ENCODE measurements at places on chromosomes 1 and 21.

GRCh38 chr1:34235594-34235993 lies 58.9 kb downstream of the C1orf94 start:
- DNase-seq: no peak

DNA sequence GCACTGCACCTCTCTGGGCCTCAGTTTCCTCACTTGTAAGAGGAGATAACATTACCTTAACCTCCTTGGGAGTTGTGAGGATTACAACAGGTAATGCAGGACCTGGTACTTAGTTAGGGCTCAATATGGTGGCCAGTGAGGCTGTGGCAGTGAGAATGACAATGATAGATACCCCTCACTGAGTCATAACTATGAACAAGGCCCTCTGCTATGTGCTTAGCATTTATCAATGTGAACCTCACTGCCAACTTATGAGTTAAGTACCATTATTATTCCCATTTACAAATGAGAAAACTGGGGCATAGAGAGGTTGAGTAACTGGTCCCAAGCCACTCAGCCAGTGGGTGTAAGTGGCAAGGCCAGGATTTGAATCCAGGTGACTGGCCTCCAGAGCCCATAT lies 64.4 kb downstream of the HMGB4 start:
- no peak for DNase-seq

- no peak for DNase-seq
Observed at GRCh38 chr1:239805851-239806772, 285.6 kb upstream of the FMN2 start.

DNA sequence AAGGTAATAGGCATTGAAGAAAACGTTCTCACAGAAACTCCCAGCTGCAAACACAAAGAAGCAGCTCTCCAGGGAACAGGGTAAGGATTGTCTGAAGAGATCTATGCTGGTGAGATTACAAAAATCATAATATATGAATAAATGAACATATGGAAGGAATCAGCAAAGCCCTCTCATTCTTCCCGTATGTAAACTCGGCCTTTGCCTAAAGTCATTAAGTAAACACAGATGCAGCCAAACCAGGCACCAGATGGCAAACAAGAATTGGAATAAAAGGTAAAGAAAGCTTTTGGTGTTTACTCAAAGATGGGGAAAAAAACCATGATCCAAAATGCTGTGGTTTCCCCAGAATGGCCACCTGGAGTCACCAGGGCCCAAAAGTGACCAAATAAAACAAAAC lies 76.6 kb upstream of the HOOK1 start:
- no peak for DNase-seq

- DNase-seq: no peak
Observed at GRCh38 chr21:43864313-43864961, 586 bp upstream of the AGPAT3 start.

- DNase-seq: no peak
Observed at GRCh38 chr21:38280867-38281266, 24.1 kb downstream of the KCNJ15 start.

- DNase-seq: no peak
Observed at GRCh38 chr1:9243066-9243739, 8.6 kb downstream of the H6PD start.

DNA sequence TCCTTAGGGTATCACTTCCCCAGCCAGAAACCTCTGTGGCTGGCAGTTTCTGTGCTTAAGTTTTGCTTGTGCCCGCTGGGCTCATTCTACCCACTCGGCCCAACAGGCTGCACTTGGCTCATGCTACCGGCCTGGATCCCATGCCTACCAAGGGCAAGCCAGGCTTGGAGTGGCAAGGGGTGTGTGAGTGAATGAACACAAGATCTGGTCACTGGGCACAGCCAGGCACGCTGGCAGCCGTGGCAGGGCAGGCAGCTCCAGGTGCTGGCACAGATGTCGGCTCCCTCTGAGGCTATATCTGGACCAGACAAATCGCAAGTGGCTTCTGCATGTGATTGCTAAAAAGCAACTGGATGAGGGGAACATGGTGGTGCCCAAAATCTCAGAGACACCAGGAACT lies 740.5 kb upstream of the B3GALT2 start:
- no peak for DNase-seq

DNA sequence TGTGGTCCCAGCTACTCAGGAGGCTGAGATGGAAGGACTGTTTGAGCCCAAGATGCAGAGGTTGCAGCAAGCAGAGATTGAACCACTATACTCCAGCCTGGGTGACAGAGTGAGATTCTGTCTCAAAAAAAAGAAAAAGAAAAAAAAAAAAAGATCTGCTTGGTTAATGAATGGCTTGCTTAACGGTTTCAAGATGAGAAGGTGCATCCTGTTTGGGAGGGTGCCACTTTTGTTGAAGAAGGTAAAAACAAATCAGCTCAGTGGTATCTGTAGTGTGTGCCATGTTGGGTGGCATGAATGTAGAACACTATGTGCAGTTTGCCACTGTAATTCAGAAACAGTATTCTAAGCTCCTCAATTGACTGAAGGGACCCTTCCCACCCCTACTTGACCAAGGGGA lies 94.9 kb upstream of the ETV3 start:
- DNase-seq: no peak

- no peak for DNase-seq
Observed at GRCh38 chr1:119516680-119517079, 9.7 kb downstream of the HSD3B1 start.

DNA sequence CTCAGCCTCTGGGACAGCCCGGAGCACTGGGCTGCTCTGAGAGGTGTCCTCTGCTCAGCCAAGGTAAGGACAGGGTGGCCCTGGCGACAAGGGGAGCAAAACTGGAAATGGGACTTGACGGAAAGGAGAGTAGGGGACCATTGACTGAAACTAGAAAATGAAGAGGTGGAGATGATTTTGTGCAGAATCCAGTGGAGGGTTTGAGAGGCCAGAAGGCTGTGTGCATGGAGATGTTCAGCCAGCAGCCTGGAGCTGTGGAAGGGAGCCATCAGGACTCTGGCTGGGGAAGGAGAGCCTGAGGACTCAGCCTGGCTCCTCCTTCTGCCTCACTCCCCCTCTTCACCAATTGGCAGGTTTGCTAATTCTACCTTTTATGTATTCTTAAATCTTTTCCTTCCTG lies 114.2 kb downstream of the EDEM3 start:
- DNase-seq: no peak

DNA sequence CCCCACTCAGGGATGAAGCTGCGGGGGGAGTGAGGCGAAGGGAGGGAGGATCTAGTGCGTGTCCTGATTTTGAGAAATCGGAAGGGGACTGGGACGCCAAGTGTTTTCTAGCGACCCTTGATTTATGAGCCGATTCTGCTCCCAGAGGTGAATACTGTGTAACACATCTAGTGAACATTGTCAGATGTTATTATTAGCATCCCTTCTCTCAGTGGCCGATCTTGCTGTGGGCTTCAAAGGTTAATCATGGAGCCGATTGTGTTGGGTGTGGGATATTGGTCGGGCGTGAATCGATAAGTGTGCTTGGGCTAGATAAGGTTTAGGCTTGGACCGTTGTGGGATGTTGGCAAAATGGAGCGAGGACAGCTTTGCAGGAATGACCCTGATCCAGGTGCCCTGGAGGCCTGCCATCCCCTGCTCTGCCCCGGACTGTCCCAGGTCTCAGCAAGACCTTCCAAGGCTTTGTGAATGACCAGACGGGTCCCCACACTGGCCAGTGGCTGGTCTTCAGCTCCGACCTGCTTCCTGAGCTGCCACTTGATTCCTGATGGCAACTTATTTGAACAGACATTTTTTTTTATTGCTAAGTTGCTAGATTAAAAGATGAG lies 2.2 kb downstream of the AJAP1 start:
- no peak for DNase-seq

- DNase-seq: no peak
Observed at GRCh38 chr1:174914991-174915390, 84.8 kb upstream of the CACYBP start.

- DNase-seq: no peak
Observed at GRCh38 chr1:244705261-244706234, 52.6 kb downstream of the DESI2 start.

GRCh38 chr1:63322114-63322943 lies at the start of gene FOXD3:
Gene FOXD3 (plus strand): TSS chr1:63322567. CDS start chr1:63323059, 492 bp downstream.
- no peak for DNase-seq

GRCh38 chr21:37461479-37461878 lies 94.9 kb downstream of the DYRK1A start:
- DNase-seq: no peak

GRCh38 chr21:42760361-42760950 lies 107.0 kb downstream of the PDE9A start:
- no peak for DNase-seq

DNA sequence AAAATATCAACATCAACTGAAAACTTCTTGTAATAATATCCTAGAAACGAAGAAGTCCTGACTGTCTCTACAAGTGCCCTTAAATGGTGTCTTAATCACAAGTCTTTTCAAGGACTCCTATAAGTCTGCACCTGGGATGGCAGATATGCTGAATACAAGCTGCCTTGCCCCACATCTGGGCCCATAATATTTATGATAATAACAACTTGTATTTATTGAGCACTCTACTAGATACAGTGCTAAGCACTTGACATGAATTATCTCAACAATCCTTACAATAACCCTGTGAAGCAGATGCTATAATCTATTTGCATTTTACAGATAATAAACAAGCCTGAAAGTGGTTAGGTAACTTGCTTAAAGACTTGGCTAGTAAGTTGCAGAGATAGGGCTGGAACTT lies 78.0 kb upstream of the ZNF648 start:
- DNase-seq: no peak

GRCh38 chr1:19591482-19592091 lies 52.5 kb upstream of the NBL1 start:
- no peak for DNase-seq

DNA sequence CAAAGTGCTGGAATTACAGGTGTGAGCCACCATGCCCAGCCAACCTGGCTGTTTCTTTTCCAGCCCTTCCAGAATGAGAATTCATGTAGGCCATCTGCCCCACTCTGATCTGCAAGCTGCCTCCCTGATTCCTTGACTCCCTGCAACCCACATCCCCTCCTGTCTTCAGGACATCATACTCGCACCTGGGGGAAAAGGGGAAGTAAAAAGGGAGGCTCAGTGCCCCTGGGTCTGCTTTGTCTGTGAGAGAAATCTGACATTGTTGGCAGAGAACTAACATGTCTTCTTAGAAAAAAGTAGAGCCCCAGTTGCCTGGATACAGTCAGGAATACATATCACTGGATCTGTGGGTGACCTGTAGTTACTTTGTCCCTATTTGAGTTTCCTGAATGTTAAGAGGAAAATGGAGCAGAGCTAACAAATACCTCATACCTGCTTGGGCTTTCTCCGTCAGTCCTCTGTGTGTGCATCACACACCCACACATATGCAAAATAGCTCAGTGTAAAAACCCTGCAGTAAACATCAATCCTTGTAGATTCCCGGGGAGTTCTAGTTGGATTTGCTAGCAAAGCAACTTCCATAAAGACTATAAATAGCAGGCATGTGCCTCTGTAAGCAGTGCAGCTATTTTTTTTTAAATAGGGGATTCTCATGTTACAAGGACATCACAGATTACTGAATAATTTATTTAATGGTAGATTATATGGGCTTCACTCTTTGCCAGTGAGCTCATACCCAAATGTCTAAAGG lies 62.9 kb downstream of the TEX35 start:
- DNase-seq: no peak

GRCh38 chr1:201500670-201501120 lies 6.2 kb downstream of the CSRP1 start:
- DNase-seq: no peak

DNA sequence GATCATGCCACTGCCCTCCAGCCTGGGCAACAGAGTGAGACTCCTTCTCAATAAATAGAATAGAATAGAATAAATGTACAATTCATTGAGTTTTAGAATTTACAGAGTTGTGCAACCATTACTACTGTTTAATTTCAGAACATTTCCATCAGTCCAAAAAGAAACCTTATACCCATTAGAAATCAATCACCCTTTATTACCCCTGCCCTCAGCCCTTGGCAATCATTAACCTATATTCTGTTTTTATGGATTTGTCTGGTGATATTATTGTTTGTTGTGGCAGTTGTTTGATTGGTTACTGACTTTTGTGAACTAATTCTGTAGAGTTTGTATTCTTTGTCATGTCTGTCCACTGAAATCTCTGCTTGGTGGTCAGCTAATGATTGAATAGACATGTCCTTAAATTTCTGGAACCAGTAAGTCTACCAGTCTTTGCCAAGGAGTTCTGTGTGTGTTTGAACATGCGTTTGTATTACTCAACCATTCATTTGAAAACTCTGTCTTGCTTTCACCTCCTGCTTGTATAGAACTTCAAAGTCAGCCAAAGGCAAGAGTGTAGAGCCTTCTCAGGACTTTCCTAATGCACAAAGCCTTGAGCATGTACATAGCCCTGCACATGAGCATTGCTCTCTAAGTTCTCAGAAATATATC lies 208.8 kb downstream of the GPR52 start:
- no peak for DNase-seq

DNA sequence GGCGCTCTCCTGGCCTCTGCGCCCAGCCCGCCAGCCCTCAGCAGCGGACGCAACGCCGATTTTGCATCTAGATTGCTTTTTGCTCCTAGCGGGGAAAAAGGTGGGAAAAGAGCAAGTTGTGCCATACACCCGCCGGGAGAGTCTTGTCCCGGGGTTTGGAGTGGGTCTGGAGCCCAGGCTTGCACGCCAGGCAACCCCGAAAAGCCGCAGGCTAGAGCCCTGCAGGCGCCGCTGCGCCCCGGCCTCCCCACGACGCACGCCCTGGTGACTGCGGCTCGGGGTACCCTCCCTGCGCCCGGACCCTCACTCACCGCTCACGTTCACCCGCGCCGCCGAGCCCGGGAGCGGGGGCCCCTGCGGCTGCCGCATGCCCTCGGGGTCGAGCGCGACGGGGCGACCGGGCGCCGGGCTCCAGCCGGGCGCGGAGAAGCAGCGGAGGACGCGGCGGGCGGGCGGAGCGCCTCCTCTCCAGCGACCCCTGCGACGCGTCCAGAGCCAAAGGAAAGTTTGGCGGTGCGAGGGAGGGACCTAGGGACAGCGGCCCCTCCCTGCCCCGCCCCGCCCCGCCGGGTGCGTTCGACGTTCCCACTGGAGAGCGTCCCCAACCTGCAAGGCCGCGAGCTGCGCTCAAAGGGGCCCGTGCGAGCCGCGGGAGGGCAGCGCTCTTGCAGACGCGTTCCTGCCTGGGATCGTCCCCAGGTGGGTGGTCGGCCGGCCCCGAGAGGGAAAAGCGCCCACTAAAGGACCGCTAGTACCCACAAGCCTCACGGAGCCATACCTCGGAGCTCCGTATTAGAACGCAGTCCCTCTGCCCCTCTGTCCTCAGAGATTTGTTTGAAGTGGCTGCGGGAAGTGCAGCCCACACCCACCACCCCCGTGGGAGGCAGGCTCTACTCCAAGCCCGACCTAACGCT lies at the start of gene LPAR3:
Gene LPAR3, minus strand, starts transcription at position 502 of the 914 bp plus-strand sequence. CDS start 27,086 bp downstream, outside the sequence.
- no peak for DNase-seq

GRCh38 chr1:40316595-40317393 lies at the start of gene COL9A2:
Gene COL9A2 (minus strand): TSS chr1:40317286. CDS start chr1:40317197, 89 bp downstream.
- DNase-seq: peak; percentile 9

GRCh38 chr1:36772647-36773495 lies 261.4 kb downstream of the GRIK3 start:
- DNase-seq: no peak
